Naive thymus-derived CD8-positive, alpha-beta T cell (primary cell): ENCODE measurements at places on chromosomes 6 and 20.

GRCh38 chr6:51398064-51398705, 579.5 kb downstream of the TFAP2B start:
- DNase-seq, result no peak
- H3K36me3 ChIP-seq, result no peaks in the 10 kb centered on the region
- no peaks in the 10 kb centered on the region for H3K4me1 ChIP-seq
- H3K27ac ChIP-seq, result no peak overlapping the region
- H3K27me3 ChIP-seq, result no peaks in the 10 kb centered on the region

GRCh38 chr6:143078468-143079324, 18.0 kb downstream of the AIG1 start:
- H3K36me3 ChIP-seq, result peaks cover 3% of the 10 kb centered on the region
- no peaks in the 10 kb centered on the region for H3K4me1 ChIP-seq
- H3K27me3 ChIP-seq, result no peaks in the 10 kb centered on the region
- no peak overlapping the region for H3K27ac ChIP-seq
- H3K4me3 ChIP-seq, result no peak overlapping the region

GRCh38 chr6:135680964-135681913, 170.3 kb upstream of the PDE7B start:
- DNase-seq, result no peak
- H3K4me1 ChIP-seq, result no peaks in the 10 kb centered on the region
- no peak overlapping the region for H3K4me3 ChIP-seq
- H3K27ac ChIP-seq, result no peak overlapping the region
- no peaks in the 10 kb centered on the region for H3K36me3 ChIP-seq

DNA sequence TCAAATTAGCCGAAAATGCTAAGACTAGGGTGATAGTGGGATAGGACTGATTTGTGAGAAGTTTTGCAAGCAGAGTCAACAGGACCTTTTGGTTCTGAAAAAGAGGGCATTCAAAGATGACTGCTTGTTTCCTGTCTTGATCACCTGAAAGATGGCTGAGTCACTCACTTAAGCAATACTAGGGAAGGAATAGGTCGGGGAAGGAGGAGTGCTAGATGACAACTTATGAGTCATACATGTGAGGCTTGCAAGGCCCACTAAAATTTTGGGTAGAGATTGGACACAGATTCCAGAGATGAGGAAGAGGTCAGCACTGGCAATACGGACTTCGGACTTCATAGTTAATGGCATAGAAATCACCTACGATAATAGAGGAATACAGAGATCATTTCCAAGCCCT, 89.2 kb downstream of the FAM83B start:
- no peak for DNase-seq
- H3K27me3 ChIP-seq, result no peaks in the 10 kb centered on the region

DNA sequence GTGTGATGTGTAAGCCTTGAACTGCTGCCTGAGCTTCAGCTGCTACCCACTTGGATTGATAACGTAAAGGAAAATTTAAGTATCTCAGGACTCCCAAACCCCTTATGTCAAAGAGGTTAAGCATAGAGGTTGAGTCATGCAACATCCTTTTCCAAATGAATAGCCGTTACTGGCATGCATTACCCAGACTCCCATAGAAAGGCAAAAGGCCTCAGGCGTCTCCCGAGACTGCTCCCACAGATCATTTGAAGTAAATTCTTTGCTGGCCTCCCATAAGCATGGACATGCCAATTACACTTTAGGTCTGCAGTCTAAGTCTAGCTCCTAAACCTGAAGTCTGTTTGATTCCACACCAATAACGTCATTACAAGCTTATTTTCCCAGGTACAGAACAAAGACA, 14.7 kb downstream of the IPCEF1 start:
- no peaks in the 10 kb centered on the region for H3K4me1 ChIP-seq
- no peak overlapping the region for H3K27ac ChIP-seq
- no peak overlapping the region for H3K4me3 ChIP-seq
- DNase-seq, result no peak
- H3K36me3 ChIP-seq, result no peaks in the 10 kb centered on the region

DNA sequence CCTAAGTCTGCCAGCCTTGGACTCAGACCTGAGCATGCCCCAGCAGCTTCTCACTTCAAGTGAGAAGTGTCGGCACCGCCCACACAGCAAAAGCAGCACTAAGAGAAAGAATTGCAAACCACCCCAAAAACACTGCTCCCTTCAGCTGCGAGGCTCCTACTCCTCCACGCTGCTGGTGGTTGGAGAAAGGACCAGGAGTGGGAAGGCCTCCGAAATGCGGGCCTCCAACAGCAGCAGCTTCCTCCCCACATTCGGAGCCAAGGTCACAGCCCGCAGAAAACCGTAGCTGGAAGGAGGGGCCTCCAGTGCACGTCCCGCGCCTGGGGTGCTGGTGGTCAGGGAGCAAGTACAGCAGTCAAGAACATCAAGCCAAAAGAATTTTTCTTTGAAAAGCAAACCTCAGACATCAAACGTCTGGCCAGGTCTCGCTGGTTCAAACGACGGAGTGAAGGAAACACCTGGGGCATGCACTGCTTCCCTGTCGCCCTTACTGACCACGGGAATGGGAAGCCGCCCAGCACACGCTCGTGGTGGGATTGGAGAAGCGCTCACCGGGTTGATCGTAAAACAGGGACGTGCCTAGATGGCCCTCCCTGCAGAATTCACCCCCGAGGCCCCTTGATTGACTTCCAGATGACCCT, 185.6 kb upstream of the CST7 start:
- peaks cover 6% of the 10 kb centered on the region for H3K27me3 ChIP-seq
- H3K36me3 ChIP-seq, result no peaks in the 10 kb centered on the region
- H3K4me3 ChIP-seq, result no peak overlapping the region
- no peaks in the 10 kb centered on the region for H3K4me1 ChIP-seq
- H3K27ac ChIP-seq, result no peak overlapping the region

DNA sequence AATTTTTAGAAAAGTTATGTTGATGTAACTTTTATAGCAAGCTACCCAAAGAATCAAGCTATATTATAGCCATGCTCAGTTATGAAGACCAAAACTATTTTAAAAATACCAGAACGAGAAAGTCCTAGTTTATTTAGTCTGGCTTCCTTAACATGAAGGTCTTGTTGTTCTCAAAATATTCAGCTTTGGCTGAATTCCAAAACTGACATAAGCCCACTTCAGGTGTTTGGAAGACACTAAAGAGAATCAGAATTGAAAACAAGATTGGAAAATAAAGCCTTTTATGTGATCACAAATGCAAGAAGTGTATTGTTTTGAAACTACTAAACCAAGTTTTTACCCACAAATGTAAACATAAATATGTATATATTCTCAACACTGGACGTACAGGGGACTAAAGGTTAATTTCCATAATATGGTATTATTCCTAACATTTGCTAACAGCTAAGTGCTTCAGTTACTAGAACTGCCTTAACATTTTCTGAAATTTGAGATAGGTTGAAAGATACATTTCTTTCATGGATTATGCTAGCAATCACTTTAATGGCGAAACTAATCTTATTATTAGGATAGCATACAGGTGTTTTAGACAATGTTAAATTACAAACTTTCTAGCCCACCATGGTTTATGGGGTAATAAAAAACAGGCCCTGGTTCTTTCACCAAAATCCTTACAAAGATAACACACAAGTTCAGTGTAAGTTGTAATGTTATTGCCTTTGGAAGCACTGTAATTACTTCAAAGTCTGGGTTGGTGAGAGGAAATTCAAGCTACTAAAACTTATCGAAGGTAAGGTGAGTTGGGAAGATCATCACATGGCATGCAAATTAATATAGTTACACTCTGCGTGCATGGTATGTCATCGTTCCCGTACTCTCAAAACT, 1.6 kb downstream of the MAP3K5 start:
- H3K27ac ChIP-seq, result peak overlapping the region; percentile 86
- no peaks in the 10 kb centered on the region for H3K36me3 ChIP-seq
- H3K27me3 ChIP-seq, result no peaks in the 10 kb centered on the region
